Activated CD4-positive, alpha-beta T cell treated with anti-CD3 and anti-CD28 coated beads, Interleukin-2, amount 50 U/mL, for 48 hours (primary cell): ENCODE measurements at places on chromosomes 16 and 17.
A peak's percentile ranks its signal among the peaks of the same experiment; 100 is the strongest.

DNA sequence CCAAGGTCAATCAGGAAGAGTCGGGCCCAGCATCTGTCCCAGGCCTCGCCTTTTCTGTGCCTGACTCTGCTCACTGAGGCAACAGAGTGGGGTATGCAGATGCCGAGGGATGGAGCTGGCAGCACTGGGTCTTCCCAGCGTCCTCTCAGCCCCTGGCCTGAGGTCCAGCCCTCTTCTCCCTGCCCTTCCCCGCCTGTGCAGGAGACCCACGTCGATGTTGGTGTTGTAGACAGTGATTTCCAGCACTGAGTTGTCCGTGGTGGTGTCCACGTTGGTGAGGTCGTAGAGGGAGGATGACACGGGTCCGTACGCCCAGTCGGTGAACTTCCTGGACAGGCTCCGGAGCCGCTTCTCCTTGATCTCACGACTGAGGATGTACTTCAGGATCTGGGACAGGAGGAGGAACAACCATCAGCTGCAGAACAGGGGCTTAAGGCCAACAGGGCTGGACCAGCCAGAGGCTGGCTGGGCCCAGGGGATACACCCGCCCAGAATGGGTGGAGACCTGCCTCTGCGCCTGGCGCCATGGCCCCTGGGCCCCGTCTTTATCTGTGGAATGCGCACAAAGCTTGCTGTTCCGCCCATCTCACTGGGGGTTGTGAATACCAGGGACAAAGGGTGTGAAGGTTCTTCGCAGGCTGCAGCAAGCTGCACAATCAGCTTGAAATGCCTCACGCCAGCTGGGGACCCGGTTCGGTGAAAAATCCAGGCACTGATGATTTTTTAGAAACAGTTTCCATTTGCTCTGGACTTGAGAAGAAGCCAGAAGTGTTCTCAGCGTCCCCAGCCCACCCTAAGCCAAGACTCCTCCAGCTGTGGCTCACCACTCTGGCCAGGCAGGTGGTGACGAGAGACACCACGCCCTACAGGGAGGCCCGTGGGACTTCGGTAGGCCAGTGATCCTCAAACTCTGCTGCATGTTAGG is 27.5 kb downstream of the TRPV3 start:
- DNase-seq: no peak

- no peak for DNase-seq
These were observed 31.5 kb upstream of the FBXW10B start for GRCh38 chr17:15650741-15651582.

GRCh38 chr16:85689285-85689949 is 663 bp upstream of the GINS2 start:
- DNase-seq: no peak

DNA sequence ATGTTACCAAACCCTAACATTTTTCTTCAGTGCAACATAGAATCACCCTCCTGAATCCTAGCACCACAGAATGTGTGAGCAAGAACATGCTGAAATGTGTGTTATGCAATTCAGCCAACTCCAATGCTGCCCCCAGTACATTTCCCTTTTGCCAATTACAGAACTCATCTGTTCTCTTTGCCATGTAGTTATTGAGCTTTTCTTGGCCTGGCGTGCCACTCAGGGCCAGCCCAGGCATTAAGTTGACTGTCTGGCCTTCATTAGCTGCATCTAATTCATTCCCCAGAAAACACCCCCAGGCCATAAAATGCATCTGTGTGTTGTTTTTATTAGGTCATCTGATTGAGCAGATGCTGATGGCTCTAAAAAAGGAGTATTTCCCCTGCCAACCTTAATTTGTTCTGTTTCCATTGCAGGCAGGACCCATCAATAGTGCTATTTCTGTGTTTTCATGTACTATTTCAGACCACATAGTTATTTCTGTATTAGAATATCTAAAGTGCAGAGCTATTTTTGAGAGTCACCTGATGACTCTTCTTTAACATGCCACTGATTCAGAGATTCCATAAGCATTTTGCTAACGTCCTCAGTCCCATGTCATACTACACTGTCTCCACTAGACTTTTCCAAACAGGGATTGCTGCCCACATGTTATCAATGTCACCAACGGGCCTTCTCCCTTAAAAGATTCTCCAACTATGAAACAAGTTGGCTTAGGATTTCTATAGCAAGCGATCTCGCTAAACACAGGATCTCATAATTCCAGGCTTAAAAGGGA is 969.7 kb downstream of the CDH11 start:
- DNase-seq: no peak

- no peak for DNase-seq
These were observed 23.2 kb downstream of the MXRA7 start for GRCh38 chr17:76687298-76688164.

GRCh38 chr17:149231-149630 is 11.9 kb downstream of the SCGB1C2 start:
- DNase-seq: no peak

DNA sequence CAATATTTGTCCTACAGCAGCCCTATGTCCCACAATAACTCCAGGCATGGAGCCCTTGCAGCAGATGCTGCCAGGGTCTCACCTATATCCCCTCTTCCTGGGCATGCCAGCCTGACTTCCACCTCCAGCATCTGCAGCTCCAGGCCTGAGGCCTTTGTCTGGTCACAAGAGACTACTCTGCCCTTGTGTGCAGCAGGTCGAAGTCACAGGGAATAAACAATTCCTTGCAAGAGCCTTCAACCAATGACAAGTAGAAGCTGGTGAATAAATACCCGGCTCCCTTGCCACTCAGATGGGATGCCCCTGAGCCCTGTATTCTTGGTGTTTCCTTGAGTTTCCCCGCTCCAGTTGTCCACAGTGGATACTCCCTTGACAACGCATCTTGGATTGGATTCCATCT is 23.0 kb downstream of the CES1 start:
- DNase-seq: no peak

DNA sequence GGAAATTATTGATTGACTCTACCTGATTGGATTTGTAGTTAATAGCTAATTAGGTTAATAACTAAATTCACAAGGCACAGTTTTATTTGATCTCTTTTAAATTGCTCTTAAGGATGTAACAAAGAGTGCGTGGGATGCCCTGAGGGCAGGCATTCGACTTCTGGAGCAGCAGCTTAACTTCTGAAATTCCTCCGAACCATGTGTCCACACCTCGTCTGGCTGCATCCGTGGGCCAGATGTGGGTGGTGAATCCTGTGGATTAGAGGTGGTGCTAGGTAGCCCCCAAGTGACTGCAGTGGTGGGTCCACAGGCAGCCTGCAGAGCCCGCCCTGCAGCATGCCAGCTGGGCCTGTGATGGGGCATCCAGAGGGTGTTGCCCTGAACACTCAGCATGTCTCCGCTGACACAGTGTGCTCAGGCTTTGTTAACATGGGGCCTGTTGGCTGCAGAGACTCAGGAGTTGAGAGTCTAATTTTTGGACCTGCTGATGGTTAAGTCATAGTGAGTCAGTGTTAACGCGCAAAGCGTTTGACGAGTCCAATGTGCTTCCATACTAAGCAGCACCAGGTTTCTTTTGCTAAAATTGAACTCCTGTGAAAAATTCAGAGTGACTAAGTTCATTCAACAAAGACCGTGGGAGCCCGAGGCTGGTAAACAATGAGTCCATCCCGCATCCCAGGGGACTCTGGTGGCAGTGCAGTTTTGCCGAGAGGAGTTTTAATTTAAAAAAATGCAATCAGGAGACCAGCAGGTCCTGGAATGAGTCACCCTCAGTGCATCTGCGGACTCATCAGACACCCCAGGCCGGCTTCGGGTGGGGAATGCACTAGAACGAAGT is 3.8 kb upstream of the NPB start:
- DNase-seq: no peak

GRCh38 chr16:67651847-67652246 is 6.9 kb downstream of the CARMIL2 start:
- DNase-seq: no peak

GRCh38 chr17:18157354-18157985 is 26.2 kb upstream of the ALKBH5 start:
- DNase-seq: no peak

DNA sequence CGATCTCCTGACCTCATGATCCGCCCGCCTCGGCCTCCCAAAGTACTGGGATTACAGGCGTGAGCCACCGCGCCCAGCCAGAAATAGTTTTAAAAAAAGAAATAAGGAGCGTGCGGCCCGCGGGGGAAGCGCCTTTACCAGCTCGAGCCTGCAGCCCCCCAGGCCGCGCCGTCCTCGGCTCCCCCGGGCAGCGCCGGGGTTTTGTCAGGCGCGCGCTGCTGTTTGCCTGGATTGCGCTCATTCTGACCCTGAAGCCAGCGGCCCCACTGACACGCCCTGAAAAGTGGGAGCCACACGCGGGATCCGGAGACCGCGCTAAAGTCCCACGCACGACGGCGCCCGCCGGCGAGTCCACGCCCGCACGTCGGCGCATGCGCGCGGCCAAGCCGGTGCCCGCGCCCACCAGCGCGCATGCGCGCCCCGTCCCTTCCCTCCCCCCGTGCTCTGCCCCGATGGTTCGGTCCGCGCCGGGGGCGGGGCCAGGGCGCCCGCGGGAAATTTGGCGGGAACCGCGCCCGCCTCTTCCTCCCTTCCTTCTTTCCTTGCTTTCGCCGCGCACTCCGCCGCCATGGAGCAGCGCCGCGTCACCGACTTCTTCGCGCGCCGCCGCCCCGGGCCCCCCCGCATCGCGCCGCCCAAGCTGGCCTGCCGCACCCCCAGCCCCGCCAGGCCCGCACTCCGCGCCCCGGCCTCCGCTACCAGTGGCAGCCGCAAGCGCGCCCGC is at the start of gene CDT1:
CDT1 (plus strand) TSS at position 526 of the 724 bp plus-strand sequence; CDS start at position 569, 43 bp downstream.
- peak; percentile 84 for DNase-seq

GRCh38 chr17:71757156-71757555 is 363.7 kb upstream of the SOX9 start:
- DNase-seq: no peak

GRCh38 chr17:29133121-29133713 is 47.0 kb downstream of the MYO18A start:
- DNase-seq: no peak

DNA sequence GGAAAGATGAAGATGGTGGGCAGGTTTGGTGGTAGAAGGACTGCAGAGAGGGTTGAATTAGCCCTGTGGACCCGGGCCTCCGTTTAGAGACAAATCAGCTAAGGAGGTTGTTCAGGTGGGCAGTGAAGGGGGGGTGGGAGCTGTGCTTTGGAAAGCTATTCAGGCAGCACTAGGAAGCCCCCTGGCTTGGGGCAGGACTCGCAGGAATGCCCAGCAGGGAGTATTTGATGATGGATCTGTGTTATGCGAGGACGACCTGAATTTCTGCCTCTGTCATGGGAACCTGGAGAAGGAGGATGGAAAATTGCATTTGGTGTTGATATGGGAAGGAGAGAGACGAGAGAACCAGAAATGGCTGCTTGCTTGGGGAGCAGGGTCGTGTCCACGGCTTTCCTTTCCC is 3.5 kb downstream of the SPDYE4 start:
- no peak for DNase-seq

GRCh38 chr16:66508914-66509496 is 40.9 kb downstream of the TK2 start:
- DNase-seq: no peak
